ENCODE measurements at places on chromosomes 12 and 14.

DNA sequence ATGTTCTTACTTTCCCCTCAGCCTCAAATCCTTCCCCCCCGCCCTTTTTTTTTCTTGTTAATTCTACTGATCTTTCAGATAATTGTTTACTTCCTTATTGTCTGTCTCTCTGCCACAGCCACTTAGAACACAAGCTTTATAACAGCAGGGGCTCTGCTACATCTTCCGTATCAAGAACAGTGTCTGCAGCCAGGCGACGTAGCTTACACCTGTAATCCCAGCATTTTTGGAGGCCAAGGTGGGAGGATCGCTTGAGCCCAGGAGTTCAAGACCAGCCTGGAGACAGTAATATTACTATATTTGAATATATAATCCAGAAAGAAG is 5.4 kb downstream of the SOS2 start:
- peak; percentile 32 for DNase-seq

DNA sequence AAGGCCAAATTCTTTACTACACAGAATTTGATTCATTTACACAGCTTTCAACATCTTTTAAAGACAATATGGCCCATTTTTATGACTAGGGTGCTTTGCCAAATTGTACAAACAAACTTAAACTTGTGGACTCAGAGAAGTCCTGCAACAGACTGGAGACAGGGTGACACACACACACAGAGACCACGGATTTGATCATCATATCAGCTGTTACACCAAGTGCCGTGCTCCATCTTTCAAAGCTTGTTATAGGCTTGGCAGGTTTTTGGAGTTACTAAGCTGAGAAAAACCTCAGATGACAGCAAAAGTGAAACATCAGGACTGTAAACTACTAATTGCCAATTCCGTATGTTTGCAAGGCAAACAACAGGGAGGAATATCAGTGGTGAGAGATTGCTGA is 811.7 kb downstream of the GALC start:
- no peak for DNase-seq

DNA sequence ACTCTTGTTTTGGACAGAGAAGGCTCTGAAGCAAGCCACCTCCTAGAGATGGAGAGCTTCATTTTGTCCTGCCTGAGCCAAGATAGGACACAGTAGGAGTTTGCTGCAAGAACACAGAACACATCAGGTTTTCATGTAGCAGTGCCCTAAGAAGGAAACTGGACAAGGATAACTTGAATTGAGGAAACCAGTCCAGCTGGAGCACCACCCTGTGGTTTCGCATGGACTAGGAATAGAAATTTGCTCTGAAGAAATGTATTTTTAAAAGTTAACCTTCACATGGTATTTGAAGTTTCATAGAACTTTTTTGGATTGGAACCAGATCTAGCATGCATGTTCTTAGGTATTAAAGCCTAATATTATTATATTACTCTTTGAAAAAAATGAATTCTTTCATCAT is 68.8 kb downstream of the RERG start:
- DNase-seq: no peak

DNA sequence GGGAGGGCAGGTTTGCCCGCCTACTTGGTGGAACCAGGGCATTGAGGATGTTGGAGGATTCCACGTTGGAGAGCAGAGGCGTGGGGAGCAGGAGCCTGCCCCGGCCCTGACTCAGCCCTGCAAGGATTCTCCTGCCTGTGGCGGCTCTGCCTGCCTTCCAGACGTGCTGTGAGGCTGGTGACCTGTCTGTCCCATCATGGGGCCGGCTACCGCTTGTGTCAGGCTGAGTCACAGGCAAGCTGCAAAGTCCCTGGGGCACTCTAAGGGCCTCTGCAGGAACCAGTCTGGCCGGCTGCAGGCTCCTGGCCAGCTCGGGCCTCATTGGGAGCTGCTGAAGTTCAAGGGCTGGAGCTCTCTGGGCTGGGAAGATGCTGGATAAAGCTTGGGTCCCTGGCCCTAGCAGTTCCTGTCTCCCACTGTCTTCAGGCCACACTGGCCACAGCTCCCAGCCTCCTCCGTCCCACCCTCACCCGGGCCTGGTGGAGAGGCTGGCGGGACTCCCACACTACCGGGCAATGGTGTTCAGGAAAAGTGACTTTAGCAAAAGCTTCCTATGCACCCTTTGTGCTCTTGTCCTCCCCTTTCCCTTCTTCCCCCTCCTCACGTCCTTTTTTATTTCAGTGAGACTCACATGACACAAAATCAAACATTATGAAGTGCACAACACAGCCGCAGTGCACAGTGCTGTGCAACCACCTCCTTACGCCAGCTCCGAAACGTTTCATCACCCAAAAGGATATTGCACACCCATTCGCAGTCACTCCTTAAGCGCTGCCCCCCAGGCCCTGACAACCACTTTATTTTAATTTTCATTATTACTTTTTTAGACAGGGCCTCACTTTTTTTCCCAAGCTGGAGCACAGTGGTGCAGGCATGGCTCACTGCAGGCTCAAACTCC is 22.0 kb upstream of the ULK1 start:
- DNase-seq: peak; percentile 30

- no peak for DNase-seq
These were observed 93.9 kb downstream of the DACT1 start for GRCh38 chr14:58731465-58732293.

DNA sequence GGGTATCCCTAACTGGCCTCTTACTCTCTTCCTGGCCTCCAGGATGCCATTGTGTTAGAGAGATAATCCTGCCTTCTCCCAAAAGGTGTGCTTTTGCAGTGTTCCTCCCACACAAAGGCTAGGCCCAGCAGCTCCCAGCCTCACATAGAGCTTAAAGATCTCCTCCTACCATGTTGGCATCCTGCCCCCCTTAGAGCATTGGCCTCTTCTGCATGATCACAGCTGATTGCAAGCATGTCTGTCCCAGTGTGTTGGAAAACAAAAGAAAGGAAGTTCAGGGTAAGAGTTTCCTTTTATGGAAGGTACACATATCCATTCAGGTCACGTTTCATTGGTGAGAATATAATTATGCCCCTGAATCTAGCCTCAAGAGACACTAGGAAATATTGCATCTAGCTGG is 405.4 kb downstream of the TMTC2 start:
- DNase-seq: no peak

DNA sequence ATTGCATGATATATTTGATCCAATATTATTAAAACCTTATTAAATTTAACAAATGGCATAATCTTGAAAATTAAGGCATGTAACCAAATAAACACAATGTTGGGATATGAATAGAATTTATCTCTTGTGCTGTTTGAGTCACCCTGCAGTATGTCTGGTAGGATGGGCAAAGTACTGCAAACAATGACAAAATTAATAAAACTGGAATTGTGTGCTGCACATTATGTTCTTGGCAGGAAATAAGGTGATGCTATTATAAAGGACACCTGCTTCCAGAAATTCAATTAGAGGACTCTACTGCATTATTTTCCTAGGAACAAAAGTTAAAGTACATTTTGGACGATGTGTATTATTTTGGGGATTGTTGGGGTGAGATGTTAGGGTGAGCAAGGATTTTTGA is 132.7 kb downstream of the PPFIA2 start:
- DNase-seq: no peak

DNA sequence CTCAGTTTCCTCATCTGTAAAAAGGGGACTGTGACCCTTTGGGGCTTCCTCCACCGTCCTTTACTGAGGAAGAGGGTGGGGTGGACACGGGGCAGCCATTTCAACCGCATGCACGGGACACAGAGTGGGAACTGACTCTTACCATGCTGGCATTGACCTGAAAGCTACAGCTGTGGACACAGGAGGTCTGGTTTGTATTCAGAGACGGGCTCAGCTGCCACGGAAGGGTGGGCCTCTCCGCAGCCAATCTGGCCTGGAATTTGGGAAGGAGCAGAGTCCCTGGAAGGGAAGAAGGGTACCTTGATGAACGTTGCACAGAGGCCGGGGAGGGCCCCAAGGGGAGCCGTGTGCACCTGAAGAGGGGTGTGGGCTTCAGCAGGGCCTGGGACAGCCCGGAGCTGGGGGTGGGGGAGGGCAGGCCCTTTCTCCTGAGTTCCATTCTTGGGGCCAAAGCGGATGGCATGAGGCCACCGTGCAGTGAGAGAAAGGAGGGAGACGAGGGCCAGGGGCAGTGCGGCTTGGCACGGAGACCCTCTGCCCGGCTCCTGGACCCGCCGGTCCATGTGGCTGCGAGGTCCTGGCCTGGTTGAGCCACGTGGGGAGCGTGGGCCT is 14.5 kb downstream of the TNFAIP2 start:
- DNase-seq: no peak

- DNase-seq: no peak
These were observed 123.1 kb upstream of the KRR1 start for GRCh38 chr12:75634244-75635222.

DNA sequence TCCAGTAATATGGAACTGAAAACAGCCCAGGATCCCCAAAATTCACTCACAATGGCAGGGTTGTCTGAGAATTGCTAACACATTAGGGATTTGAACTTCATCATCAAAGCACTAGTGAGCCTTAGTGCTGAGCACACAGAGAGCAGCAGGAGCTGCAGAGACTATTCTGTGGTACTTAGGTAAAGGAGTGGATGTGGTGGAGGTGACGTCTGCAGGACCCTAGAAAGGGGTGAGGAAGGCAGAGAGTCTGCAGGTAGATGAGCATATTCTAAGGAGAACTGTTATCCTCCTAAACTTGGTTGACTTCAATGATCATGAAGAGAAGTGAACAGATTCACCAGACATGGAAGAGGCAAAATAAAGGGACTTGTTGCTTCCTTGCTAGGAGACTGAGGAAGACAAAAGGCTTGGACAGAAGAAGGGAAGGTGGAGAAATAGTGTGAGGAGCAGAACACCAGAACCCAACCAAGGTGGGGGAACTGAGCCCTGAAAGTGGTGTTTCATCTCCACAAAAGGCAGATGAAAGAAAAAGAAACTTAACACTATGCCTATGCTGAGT is 1164.0 kb downstream of the TMEM121 start:
- no peak for DNase-seq

DNA sequence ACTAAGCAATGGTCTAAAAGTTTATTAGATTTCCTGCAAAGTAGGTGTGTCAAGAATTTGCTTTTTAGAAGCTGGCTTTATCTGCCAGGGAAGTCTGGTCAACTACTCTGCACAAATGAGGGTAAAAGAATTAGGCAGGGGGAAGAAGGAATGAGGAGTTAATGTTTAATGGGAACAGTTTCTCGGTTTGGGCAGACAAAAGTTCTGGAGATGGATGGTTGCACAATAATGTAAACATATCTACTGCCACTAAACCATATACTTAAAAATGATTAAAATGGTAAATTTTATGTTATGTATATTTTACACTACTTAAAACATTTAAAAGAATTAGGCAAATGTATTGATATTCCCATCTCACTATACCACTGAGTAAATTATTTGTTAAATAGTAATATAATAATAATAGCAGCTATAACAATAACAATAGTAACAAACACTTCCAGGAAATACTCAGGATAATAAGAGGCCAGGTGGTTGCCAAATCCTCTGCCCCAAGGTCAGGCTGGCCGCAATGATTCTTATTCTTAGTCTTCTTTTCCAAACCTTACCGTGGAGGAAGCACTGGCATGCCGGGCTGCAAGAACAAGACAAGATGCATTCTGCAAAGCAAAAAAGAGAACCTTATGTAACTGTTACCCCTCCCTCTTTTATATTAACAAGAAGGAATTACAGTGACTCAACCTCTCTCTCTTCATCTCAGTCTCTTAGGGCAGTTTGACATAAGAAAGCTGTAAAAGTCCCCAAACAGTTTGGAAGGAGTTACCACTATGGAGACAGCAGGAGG is 13.9 kb downstream of the CS start:
- no peak for DNase-seq

DNA sequence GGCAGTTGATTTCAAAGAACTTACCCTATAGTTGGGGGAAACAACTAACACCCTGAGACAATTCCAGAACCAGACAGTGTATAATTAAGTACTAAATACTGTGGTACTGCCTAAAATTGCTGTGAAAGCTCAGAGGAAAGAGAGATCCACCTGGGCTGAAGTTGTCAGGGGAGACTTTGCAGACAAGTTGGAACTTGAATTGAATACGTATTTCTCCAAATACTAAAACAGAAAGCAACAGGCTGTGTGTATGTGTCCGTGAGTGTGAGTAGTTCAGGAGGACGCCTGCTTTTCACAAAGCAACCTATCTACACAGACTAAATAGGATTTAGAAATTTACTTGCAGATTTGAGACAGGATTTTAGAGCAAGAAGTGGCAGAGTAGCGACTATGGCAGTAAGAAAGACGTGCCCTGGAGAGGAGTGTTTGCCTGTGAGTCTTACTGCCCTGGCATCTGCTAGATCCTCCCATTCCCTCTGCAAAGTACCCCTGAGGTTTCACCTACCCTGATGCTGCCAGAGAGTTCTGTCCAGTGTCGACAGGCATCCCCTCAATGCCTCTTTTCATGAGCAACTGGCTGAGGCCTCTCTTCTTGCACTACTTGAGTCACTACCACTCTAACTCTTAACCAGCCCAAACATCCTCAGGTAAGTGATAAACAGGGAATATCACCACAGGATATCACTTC is 37.4 kb upstream of the BMP4 start:
- DNase-seq: no peak

- DNase-seq: no peak
These were observed 575.0 kb downstream of the PRKD1 start for GRCh38 chr14:29352706-29353080.

DNA sequence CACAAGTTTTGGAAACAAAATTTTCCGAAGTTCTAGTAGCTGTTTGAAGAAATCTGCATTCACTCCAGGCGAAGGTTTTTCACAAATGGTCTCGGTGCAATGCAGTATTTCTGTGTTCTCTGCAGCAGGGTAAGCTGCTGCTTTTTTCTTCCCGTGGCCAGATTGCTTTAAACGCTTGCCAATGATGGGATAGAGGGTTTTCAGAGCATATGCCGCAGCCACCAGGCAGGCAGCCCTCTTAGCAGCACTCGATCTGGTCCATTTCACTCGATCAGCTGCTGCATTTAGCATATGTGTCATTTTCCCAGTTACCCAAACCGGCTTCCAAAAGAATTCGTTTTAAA is 315 bp downstream of the ABCD2 start:
- peak; percentile 40 for DNase-seq

GRCh38 chr14:96011131-96011530 is 28.0 kb upstream of the C14orf132 start:
- DNase-seq: no peak

- no peak for DNase-seq
These were observed 164.6 kb downstream of the GCH1 start for GRCh38 chr14:54738009-54738408.

GRCh38 chr14:36222952-36223468 is 46.5 kb upstream of the PTCSC3 start:
- no peak for DNase-seq

GRCh38 chr12:81022531-81022930 is 55.3 kb upstream of the ACSS3 start:
- DNase-seq: no peak

GRCh38 chr12:34219046-34219770 is 196.9 kb downstream of the ALG10 start:
- no peak for DNase-seq

GRCh38 chr12:25557830-25558436 is 4.8 kb upstream of the LMNTD1 start:
- DNase-seq: no peak

DNA sequence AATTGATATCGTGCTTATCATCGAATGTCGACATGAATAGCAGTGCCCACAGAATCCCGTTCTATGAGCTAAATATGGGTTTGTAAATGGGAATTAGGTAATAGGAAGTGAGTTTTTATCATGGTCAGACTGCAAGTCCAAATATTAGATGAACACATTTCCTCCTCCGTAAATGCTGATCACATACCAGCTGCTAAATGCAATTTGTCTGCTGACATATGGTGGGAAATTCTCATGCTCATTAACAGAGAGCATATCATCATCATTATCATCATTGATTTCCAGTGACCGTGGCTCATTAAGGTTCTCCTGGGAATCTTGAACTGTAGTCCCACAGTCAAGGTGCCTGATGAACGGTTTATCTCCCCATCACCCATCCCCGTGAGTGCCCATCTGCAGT is 998.8 kb upstream of the TMEM132C start:
- no peak for DNase-seq

GRCh38 chr12:50981319-50982239 is 29.2 kb downstream of the HIGD1C start:
- no peak for DNase-seq
